Effector CD4-positive, alpha-beta T cell (primary cell): ENCODE measurements at places on chromosomes 6 and 20.

DNA sequence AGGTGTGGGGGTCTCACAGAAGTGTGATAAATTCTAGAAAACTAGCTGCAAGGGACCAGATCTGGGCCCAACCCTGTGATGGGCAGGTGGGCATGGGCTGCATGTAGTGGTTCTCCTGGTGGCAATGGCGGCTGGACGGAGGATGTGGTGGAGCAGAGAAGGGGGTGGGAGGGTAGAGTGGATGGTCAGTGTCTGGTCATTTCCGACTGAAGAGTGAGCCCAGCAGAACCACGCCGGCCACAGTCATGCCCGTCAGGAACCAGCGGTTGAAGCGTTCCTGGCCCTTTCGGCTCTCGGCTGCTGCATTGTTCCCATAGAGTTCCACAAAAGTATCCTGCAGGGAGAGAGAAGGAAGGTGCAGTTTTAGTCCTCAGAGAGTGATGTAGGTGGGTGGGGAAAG is 28.0 kb downstream of the COX4I2 start:
- DNase-seq = no peak

GRCh38 chr6:71524201-71524600 is 235.6 kb downstream of the OGFRL1 start:
- DNase-seq = no peak

GRCh38 chr20:31517373-31517772 is 3.1 kb downstream of the HM13 start:
- DNase-seq = no peak

GRCh38 chr6:53464483-53464882 is 80.4 kb downstream of the GCLC start:
- DNase-seq = no peak

- DNase-seq = no peak
These were observed 136.0 kb upstream of the AHI1 start for GRCh38 chr6:135633573-135633972.

- DNase-seq = no peak
These were observed 147.1 kb upstream of the SASH1 start for GRCh38 chr6:148195511-148195910.

- DNase-seq = no peak
These were observed 39.4 kb upstream of the RFPL4B start for GRCh38 chr6:112307707-112308106.

- no peak for DNase-seq
These were observed 19.9 kb downstream of the ADGRF1 start for GRCh38 chr6:47022191-47022590.

DNA sequence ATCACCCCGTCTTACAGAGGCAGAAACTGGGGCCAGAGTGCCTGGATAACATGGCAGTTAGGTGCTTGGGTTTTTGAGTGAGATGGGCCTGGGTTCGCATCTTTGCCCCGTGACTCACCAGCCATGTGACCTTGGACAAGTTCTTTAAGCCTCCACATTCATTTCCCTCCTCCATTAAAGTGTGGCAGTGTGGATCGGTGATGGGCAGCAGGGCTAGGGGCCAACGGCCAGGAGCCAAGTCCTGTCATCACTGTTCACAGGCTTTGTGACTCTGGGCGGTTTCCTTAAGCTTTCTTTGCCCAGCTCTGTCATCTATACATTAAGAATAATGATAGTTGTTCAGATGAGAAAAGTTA is 85.5 kb upstream of the PMEPA1 start:
- no peak for DNase-seq

DNA sequence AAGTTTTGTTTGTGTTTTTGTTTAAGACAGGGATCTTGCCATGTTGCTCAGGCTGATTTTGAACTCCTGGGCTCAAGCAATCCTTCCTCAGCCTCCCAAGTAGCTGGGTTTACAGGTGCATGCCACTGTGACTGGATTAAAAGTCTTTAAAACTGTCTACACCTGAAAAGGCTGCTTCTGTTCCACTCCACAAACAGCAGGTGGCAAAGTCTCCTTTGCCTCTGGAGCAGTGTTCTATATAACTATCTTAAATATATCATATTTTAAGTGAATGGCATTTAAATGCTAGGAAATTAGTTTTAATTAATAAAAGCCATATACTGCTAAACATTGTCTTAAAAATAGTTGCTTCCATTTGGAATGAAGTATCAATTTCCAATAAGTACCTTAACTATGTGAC is 89.2 kb upstream of the BCLAF1 start:
- no peak for DNase-seq

- no peak for DNase-seq
These were observed 122.5 kb upstream of the BMP2 start for GRCh38 chr20:6644813-6645628.

DNA sequence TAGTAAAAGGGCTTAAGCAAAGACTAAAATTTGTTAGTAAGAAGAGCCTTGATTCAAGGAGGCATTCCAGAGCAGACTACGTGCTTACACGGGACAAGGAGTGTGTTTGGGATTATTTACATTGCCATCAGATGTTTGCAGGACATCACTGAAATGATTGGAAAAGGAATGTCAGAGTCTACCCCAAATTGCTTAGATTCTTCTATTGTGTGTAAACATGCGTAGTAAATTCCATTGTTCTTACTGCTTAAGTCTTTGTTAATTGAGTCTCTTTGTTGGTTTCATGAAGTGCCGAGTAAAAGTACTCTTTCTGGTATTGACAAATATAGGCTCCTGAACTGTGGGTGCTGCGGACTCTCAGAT is 60.5 kb downstream of the CD83 start:
- DNase-seq = no peak
